ENCODE measurements at places on chromosomes 11 and 22. TPM values are rescaled to one million over a fixed set of nuclear protein-coding genes. Genes with fewer than 3 reads are reported as not detected.

Gene PATE2
- total RNA-seq, result not detected

Gene ST14
- 2.1 TPM for total RNA-seq

Gene APOA5
- total RNA-seq, result not detected

Gene OR51E2
- total RNA-seq, result 0.30 TPM

All from Right ventricle myocardium inferior (tissue), 1 donor.